Tibial artery (tissue), 4 donors: ENCODE measurements at places on chromosomes 6 and 20.

DNA sequence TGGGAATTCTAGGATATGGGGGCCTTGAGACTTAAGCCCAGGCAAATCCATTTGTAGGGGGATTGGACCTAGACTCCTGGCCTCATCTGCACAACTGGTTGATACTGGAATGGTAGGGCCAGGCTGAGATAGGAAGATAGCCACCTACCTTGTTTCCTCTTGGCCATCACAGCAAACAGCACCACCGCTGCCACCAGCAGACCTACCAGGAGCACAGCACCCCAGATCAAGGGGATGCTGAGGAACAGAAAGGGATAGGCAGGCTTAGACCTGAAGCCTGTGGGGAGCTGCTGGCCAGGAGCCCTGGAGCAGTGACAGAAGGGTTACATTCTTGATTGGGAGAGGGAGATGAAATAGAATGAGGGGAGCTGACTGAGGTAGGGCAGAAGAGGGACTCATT lies 3.5 kb downstream of the TREML1 start:
- no peak for DNase-seq
- no peak overlapping the region for H3K27ac ChIP-seq
- H3K4me3 ChIP-seq: no peak overlapping the region
- H3K36me3 ChIP-seq: peaks cover 7% of the 10 kb centered on the region
- H3K27me3 ChIP-seq: no peaks in the 10 kb centered on the region

- H3K36me3 ChIP-seq: no peaks in the 10 kb centered on the region
- no peak for DNase-seq
- H3K4me1 ChIP-seq: no peaks in the 10 kb centered on the region
- H3K27me3 ChIP-seq: no peaks in the 10 kb centered on the region
These were observed 368.6 kb upstream of the CDH4 start for GRCh38 chr20:60883496-60883895.

GRCh38 chr6:54981647-54982046 lies 135.1 kb downstream of the FAM83B start:
- no peak overlapping the region for H3K4me3 ChIP-seq
- no peaks in the 10 kb centered on the region for H3K4me1 ChIP-seq
- no peaks in the 10 kb centered on the region for H3K27me3 ChIP-seq
- H3K36me3 ChIP-seq: no peaks in the 10 kb centered on the region
- H3K27ac ChIP-seq: no peak overlapping the region

- no peaks in the 10 kb centered on the region for H3K36me3 ChIP-seq
- H3K27me3 ChIP-seq: peaks cover 13% of the 10 kb centered on the region
- DNase-seq: no peak
- H3K4me3 ChIP-seq: no peak overlapping the region
- H3K4me1 ChIP-seq: peaks cover 4% of the 10 kb centered on the region
These were observed 9.4 kb downstream of the CD40 start for GRCh38 chr20:46127396-46128010.

- no peak overlapping the region for H3K4me3 ChIP-seq
- H3K4me1 ChIP-seq: no peaks in the 10 kb centered on the region
- no peak overlapping the region for H3K27ac ChIP-seq
- H3K36me3 ChIP-seq: no peaks in the 10 kb centered on the region
- H3K27me3 ChIP-seq: no peaks in the 10 kb centered on the region
These were observed 1287.2 kb upstream of the CITED2 start for GRCh38 chr6:140661691-140662090.

GRCh38 chr6:44668976-44669934 lies 281.7 kb downstream of the CDC5L start:
- H3K36me3 ChIP-seq: no peaks in the 10 kb centered on the region
- H3K4me3 ChIP-seq: no peak overlapping the region
- H3K4me1 ChIP-seq: peaks cover 12% of the 10 kb centered on the region
- H3K27ac ChIP-seq: no peak overlapping the region

DNA sequence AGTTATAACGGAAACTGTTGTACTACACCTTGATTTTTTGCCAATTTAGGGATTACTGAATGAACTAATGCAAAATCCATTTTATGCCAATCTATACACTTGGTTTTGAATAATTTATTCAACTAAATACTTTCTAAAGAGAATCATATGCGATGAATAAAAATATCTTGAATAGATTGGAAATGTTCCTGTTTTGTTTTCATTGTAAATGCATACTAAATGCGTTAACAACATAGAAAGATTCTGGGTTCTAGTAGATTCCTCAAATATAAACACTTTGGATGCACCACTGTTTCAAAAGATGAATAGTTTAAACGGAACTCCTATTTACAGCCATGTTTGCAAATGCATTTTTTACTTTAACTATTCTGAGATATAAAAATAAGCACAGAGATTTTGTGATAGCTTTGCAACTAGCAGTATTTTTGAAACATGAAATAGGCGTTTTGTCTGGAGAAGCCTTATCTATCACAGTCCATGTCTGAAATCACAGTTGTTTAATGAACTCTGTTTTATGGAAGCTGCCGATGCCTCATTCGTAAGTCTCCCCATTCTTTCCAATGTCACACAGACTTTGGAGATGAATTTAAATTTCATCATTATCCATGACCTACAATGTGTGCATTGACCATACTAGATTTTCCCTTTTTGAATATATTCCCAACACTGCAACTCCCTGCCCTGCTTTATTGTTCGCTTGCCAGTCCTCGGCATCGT lies 277.7 kb upstream of the QKI start:
- no peaks in the 10 kb centered on the region for H3K36me3 ChIP-seq
- H3K27me3 ChIP-seq: no peaks in the 10 kb centered on the region
- H3K27ac ChIP-seq: no peak overlapping the region
- no peak for DNase-seq

- H3K4me1 ChIP-seq: no peaks in the 10 kb centered on the region
- no peaks in the 10 kb centered on the region for H3K27me3 ChIP-seq
- no peaks in the 10 kb centered on the region for H3K36me3 ChIP-seq
- no peak overlapping the region for H3K4me3 ChIP-seq
These were observed 32.8 kb downstream of the KIAA1755 start for GRCh38 chr20:38227420-38228360.

- no peak overlapping the region for H3K27ac ChIP-seq
- no peaks in the 10 kb centered on the region for H3K27me3 ChIP-seq
- H3K36me3 ChIP-seq: no peaks in the 10 kb centered on the region
- peaks cover 5% of the 10 kb centered on the region for H3K4me1 ChIP-seq
- H3K4me3 ChIP-seq: no peak overlapping the region
These were observed 4.8 kb upstream of the DDX43 start for GRCh38 chr6:73389854-73390253.

DNA sequence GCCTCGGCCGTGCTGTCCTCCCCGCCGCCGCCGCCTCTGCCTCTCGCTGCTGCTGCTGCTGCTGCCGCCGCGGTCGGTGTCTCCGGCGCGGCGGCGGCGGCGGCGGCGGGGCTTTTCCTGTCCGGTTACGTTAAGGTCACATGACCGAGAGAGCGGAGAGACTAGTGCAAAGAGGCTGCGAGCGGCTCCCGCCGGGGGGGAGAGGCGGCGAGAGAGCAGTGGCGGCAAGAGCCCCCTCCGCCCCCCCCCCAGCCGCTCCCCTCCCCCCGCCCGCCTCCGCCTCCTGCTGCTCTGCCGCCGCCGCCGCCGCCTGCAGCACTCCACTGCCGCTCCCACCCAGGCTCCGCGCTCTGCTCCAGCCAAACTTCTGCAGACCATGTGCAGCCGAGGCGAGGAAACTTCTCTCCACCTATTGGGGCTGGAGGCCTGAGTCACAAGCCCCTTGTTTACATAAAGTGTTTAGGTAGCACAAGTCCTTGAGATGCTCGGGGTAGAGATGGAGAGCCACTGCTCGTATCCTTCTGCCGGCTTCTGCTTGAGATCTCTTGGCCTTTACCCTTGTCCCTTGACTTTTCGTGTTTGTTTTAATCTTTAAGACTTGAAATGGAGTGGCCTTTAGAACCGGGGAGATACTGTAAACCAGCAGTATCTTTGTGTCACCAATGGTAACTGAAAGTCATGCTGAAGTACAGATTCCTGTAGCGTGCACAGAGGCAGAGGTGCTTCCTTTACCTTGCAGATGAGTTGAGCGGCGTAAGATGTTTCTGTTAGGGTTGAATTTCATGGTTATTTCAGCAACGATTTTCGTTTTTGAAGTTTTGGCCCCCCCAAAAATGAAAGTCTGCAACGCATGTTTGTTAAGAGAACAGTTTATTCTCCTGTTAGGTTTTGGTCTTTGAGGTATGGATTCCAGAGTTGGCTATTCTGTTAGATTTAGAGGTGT lies at the start of gene ZBTB2:
Gene ZBTB2 (minus strand): TSS at position 89 of the 943 bp plus-strand sequence. CDS start 17,922 bp downstream, outside the sequence.
- H3K27ac ChIP-seq: peak within 1 kb of the TSS; percentile 100
- peaks cover 37% of the 10 kb centered on the region for H3K4me1 ChIP-seq
- no peaks in the 10 kb centered on the region for H3K36me3 ChIP-seq
- no peaks in the 10 kb centered on the region for H3K27me3 ChIP-seq
- DNase-seq: peak; percentile 85
- peak within 1 kb of the TSS; percentile 100 for H3K4me3 ChIP-seq

- peaks cover 71% of the 10 kb centered on the region for H3K36me3 ChIP-seq
- H3K4me3 ChIP-seq: no peak overlapping the region
- peak; percentile 54 for DNase-seq
- H3K4me1 ChIP-seq: peaks cover 14% of the 10 kb centered on the region
- no peak overlapping the region for H3K27ac ChIP-seq
- H3K27me3 ChIP-seq: no peaks in the 10 kb centered on the region
These were observed 23.4 kb upstream of the APMAP start for GRCh38 chr20:25015986-25016385.

GRCh38 chr6:38678178-38678760 lies 24.7 kb downstream of the GLO1 start:
- no peak overlapping the region for H3K27ac ChIP-seq
- peaks cover 55% of the 10 kb centered on the region for H3K36me3 ChIP-seq
- H3K4me3 ChIP-seq: no peak overlapping the region
- no peak for DNase-seq
- no peaks in the 10 kb centered on the region for H3K4me1 ChIP-seq
